ENCODE measurements at places on chromosomes 13 and 19. TPM values are rescaled to one million over a fixed set of nuclear protein-coding genes. Genes with fewer than 3 reads are reported as not detected.
A peak's percentile ranks its signal among the peaks of the same experiment; 100 is the strongest.

Gene DAND5
- not detected for total RNA-seq

GRCh38 chr13:25783076-25783475 lies 268.7 kb downstream of the SHISA2 start:
- DNase-seq = no peak

- no peak for DNase-seq
Measured at GRCh38 chr19:11382898-11383705, 1.0 kb downstream of the EPOR start.

Gene SOHLH2
- not detected for total RNA-seq

Gene MVB12A
- total RNA-seq = 32.0 TPM

Gene ERFL
- total RNA-seq = 0.17 TPM

DNA sequence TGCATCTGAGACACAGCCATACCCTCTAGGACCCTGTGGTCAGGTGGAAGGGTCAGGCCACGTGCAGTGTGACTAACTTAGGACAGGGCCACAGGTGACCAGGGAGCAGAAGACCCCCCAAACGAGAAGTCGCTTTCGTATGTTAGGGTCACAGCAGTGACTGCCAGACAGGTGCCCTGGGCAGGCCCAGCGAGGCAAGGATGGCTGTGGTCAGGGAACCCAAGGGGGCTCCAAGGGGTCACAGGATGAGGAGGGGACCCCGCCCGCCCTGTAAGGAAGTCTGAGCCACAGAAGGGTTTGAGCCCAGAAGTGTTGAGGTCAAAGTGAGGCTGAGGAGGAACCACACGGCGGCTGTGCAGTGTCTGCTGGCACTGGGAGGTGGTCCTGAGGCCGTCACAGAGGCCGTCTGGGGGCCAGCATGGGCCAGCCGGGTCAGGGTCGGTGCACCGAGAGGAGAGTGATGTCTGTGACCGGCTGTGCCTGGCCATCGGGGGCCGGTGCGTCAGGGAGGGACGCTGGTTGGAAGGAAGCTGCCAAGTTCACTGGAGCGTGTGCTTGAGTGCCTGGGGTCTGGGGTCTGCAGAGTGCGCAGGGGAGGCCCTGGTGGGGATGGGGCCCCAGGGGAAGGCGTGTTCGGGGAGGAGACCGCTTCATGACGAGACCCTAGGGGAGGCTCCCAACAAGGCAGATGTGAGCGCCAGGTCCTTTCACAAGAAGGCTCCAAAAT lies 24.8 kb upstream of the TMEM255B start:
- no peak for DNase-seq

DNA sequence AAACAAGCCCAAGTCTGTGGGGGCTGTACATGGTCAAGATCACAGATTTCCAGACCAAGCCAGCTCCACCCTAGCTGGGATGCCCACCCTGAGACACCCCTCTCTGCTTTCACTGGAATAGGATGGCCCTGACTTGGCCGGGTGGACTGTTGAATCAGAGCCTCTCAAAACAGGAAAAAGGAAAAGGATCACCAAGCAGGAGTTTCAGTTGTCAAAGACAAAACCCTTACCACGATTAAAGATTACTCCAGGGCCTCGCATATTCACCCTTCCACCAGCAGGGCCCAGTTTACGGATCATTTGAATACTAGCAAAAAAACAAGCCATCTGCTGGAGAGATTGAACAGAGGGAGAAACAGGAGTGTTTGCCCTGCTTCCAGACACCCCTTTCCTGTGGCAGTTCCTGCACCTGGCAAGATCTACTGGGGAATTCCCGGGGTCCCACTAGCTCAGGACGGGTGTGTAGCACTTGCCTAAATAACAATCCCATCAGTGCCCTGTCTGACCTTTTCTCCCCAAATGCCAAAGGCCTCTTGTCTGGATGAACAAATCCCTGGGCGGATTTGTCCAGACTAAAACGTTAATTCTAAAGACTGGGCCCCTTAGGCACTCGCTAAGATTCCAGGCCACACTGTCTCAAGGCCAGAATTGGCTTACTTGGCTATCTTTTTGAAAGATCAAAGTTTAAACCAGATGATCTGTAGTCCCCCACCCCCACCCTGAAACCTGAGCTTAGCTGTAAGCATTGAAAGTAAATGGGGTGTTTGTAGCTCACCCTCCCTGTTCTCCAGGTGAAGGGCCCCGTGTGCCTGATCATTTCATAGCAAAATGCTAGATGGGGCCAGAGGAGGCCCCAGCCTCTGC lies 38.4 kb downstream of the ACTN4 start:
- DNase-seq = no peak

- no peak for DNase-seq
Measured at GRCh38 chr19:19642506-19643157, 825 bp downstream of the GMIP start.

Gene ZNF823
- total RNA-seq = 17.8 TPM

DNA sequence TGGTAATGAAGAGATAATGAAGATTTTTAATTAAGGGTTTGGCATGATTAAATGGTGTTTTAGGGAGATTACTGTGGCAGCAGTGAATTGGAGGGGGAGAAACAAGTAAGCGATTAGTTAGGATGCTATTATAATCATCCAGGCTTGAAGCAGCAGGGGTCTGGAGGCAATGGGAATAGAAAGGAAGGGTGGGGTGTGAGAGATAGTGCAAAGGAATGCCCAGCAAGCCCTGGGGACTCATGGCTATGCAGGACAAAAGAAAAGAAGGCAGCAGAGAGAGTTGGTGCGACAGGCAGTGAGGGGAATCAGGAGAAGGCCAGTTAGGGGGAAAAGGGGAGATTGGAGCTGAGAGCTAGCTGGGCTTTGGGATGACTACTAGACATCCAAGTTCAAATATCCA lies 34.5 kb downstream of the SOX21 start:
- DNase-seq = no peak

GRCh38 chr13:82938644-82939043 lies 943.6 kb downstream of the SLITRK1 start:
- DNase-seq = no peak

- DNase-seq = no peak
Measured at GRCh38 chr19:27796540-27796939, 1416.4 kb downstream of the UQCRFS1 start.

- DNase-seq = no peak
Measured at GRCh38 chr13:42106998-42107397, 58.5 kb downstream of the DGKH start.

GRCh38 chr13:100890645-100891044 lies 216.1 kb upstream of the TMTC4 start:
- DNase-seq = no peak

Gene WDR62
- total RNA-seq = 3.3 TPM

Gene LGALS4
- total RNA-seq = 33.4 TPM

DNA sequence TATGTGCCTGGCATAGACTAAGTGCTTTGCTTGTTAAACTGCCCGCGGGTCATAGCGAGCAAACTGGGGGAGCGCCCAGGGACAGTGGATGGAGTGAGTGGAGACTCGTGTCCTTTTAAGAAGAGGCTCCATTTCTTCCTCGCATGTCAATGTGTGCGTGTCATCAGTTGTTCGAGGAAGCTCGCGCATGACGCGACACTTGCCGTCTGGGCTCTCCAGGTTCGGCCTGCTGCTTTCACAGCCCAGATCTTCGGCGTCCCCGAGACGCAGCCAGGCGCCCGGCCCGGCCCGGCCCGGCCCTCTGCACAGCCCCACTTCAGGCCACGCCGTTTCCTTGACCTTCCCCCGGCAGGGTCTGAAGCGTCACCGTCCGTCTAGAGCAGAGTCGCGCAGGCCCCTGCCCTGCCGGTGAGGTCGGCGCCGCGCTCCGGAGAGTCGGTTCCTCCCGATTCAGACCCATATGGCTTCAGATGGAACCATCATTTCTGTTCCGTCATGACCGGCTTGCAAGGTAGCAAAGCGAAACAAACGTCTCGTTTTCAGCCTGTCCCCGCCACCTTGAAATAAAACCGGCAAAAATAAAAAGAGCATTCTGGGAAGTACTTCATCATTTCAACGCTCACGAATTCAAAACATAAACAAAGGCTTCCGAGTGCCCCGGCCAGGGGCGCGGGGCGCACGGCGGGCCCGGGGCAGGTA lies 599 bp upstream of the ARHGEF7 start:
- DNase-seq = no peak

GRCh38 chr13:39186205-39186875 lies 148.1 kb downstream of the NHLRC3 start:
- DNase-seq = no peak

DNA sequence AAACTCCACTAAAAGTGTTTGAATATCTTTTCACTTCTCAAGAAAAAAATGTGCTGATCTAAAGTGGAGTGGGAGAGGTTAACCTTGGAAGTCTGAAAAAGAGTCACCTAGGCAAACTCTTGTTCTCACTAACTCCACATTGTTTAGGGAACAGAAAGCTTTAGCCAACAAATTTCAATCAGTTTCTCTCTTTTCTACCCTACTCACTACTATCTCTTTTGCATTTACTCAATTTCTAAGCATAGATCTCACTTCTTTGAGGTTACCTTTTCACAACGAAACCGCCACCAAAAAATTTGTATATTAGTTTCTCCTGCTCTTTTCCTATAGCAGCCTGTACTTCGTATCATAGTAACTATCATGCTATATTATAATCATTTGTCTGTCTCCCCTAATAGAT lies 6.3 kb downstream of the NHLRC3 start:
- DNase-seq = no peak

Gene SERP2
- 3.6 TPM for total RNA-seq

DNA sequence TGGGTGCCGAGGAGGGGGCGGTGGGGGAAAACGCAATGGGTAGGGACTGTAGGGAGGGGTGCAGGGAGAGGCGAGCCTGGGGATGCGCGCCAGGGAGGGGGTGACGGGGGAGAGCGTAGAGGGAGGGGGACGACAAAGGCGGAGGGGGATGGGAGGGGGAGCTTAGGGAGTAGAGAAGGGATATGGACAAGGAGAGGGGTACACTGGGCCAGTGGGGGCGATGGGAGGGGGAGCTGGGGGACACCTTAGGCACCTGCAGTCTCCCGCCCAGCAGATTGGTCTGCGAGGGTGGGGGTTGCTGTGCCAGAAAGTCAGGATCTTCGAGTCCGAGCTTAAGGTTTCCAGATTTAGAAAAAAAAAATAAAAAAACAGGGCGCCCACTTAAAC lies 15.7 kb downstream of the CCDC124 start:
- DNase-seq = no peak

- no peak for DNase-seq
Measured at GRCh38 chr19:4570402-4570801, 10.9 kb upstream of the SEMA6B start.

Gene CYP4F22
- total RNA-seq = not detected

GRCh38 chr19:4375164-4376027 lies 25.0 kb downstream of the SH3GL1 start:
- no peak for DNase-seq

- no peak for DNase-seq
Measured at GRCh38 chr13:33696530-33696929, 121.4 kb upstream of the RFC3 start.

DNA sequence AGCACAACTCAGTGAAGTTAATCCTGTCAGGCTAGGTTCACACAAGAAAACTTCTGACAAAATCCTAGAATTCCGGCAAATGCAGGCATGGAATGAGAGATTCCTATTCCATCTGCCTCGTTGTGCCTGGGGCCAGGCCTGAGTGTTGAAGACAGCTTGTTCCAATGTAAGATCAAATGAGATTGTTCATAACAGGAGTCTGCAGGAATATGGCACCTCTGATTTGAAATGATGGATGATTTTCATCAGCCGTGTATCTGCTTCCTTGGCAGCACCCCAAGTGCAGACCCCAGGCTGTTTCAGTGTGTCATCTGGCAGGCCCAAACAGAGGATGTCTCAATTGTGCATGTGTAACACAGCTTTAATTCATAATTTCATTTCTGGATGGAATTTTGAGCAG lies 35.3 kb upstream of the SACS start:
- DNase-seq = no peak

Gene PET100
- total RNA-seq = 184 TPM

GRCh38 chr19:52646571-52647217 lies 8.5 kb upstream of the ZNF83 start:
- DNase-seq = no peak

Gene ZNF793
- 13.6 TPM for total RNA-seq

DNA sequence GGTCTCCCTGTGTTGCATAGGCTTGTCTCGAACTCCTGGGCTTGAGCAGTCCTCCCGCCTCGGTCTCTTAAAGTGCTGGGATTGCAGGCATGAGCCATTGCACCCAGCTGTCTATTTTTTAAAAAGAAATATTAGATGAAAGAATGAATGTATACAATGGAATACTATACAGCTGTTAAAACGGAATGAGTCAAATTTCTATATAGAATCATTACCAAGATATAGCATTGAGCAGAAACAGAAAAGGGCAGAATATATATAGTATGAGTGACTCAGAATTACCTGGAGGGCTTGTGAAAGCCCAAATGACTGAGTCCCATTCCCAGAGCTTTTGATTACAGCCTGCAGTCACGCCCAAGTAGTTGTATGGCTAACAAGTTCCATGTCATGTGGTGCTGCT lies 4.4 kb downstream of the DACT3 start:
- DNase-seq = no peak

Gene RUBCNL
- 1.1 TPM for total RNA-seq

- DNase-seq = peak; percentile 89
Measured at GRCh38 chr19:12777217-12778016, 2.1 kb upstream of the HOOK2 start.

- no peak for DNase-seq
Measured at GRCh38 chr19:44813070-44813840, 4.4 kb downstream of the BCAM start.

GRCh38 chr19:42466521-42467182 lies 23.9 kb upstream of the CXCL17 start:
- DNase-seq = no peak

GRCh38 chr13:31037874-31038500 lies 105.5 kb downstream of the TEX26 start:
- no peak for DNase-seq

Gene CEACAM21
- total RNA-seq = not detected

- no peak for DNase-seq
Measured at GRCh38 chr13:28346154-28346553, 148.8 kb downstream of the FLT1 start.

Gene PCCA
- 46.8 TPM for total RNA-seq

- no peak for DNase-seq
Measured at GRCh38 chr19:7674010-7675005, 2.6 kb upstream of the MCEMP1 start.

Gene NLRP11
- total RNA-seq = not detected

Gene OR10H1
- not detected for total RNA-seq
